Stimulated activated CD4-positive, alpha-beta T cell treated with anti-CD3 and anti-CD28 coated beads, Interleukin-1b, Interleukin-23, amount 100 ng/mL, for 48 hours (primary cell): ENCODE measurements at places on chromosomes 6 and 20.

DNA sequence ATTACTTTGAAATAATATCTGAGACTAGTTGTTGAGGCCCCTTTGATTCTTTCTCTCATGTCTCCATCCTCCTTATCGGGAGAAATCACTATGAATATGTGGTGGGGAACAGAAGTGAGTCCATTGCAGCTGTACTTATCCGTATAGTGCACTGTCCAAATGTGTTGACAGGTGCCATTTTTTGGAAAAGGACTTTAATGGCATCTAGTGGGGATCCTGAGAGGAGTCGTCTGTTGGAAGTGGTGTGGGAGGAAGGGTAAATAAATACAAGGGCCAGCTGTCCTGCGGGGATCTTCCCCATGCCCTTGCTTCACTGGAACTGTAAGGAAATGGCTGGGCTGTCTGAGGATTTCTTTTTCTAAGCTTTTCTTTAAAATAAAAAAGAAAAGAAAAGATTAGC is 19.4 kb downstream of the TPX2 start:
- no peak for DNase-seq

GRCh38 chr6:117169781-117170281 is 95.5 kb upstream of the VGLL2 start:
- DNase-seq, result no peak

DNA sequence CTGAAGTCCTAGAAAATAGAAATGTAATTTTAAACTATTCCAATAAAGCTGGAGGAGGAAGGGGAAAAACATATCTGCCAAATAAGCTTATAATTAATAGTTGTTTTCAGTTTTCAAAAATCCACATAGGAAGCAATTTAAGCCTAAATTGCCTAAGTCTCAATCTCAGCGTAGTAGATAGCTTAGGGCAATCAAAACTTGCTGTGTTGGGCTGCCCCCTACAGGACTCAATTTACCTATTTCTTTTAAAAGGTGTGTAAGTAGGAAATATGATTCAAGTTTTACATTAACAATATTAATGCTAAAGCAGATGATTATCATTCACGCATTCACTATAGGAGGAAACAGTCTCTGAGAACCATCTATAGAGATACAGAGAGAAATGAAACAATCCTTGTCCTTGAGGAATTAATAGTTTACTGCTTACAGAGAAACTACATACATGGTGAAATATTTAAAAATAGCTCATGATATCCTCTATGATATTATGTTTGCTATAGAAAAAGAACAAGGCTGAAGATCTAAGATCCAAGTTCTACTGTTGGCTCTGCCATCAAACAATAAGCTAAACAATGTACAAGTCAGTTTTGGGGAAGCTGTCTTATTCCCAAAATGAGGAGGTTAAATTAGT is 102.1 kb downstream of the ATG5 start:
- DNase-seq, result peak; percentile 69

GRCh38 chr6:45049188-45049843 is 278.8 kb upstream of the RUNX2 start:
- DNase-seq, result no peak

DNA sequence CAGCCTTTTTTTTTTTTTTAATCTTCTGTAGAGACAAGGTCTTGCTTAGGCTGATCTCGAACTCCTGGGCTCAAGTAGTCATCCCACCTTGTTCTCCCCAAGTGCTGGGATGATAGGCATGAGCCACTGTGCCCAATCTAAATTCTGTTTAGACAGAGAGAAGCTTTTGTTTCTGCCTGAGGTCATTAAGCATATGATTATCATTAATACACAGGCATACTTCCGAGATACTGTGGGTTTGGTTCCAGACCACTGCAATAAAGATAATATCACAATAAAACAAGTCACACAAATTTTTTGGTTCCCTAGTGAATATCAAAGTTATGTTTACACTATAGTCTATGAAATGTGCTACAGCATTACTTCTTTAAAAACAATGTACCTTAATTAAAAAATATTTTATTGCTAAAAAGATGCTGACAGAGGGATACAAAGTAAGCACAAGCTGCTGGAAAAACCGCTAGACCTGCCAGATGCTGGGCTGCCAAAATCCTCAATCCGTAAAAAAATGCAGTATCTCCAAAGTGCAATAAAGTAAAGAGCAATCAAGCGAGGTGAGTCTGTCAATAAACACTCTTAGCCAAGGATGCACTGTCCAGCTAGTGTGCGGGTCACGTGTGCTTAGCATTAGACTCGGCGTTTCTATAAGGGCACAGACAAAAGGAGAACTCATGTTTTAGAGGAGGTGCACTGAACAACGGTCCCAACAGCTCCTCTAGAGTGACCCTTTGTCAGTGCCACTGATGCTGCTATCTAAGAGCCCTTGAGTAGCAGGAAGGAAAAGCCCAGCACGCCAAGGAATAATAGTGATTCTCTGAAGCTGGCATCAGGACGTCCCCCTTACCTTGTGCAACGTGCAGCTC is 16.1 kb downstream of the TXNDC5 start:
- DNase-seq, result no peak

- no peak for DNase-seq
These were observed 4.1 kb upstream of the SPAG4 start for GRCh38 chr20:35611482-35611881.

DNA sequence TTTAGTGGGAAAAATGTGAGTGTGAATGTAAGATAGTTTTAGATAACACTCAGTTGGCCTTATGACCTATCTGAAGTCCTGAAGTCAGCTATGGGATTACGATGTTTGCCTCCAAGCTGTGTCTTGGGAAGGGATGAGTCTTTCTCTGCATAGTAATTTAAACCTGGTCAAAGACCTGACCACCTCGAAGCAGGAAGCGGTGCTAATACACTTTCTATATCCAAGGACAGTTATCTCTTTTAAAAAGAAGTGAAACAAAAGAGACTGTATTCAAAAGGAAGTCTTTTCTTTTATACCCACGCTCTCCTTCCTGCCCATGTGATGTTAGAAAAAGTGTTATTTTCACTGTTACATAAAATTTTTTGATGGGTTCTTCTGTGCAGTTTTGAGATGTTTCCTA is 94.9 kb downstream of the JARID2 start:
- DNase-seq, result no peak

- DNase-seq, result no peak
These were observed 538.7 kb upstream of the POU3F2 start for GRCh38 chr6:98295515-98296175.

DNA sequence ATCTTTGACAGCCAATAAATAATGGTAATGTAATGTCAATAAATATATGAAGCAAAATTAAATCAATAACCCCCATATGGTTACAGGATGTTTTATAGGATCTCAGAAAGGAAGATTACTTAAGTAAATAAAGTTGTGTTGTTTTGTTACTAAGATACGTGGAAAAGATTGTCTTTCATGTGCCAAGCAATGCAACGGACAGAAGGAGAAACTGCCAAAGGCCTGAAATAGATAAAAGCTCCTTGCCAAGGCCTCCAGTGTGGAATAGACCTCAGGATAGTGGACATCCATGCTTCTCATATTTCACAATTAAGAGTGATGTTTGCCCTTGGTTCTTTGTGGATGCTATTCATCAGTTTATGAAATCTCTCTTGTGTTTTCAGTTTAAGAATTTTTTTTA is 16.4 kb upstream of the FNDC1 start:
- DNase-seq, result no peak

GRCh38 chr20:53839423-53840176 is 230.8 kb downstream of the BCAS1 start:
- peak; percentile 43 for DNase-seq

DNA sequence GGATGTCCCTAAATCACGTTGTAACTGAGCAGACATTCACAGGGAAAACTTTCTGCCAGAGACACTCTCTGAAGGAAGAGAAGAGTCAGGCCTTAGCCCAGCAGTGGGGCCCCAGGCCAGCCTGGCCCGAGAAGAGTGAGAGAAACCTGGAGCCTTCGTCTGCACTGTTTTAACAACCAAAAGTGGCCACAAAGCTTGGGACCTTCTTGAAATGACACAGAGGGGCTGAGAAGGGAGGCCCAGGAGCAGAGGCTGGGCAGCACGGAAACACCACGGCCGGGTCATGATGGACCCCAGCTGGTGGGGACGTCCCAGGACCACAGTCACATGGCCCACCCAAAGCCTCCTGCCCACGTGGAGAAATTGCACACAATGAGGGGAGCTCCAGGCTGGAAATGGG is 126.8 kb upstream of the THBS2 start:
- no peak for DNase-seq

DNA sequence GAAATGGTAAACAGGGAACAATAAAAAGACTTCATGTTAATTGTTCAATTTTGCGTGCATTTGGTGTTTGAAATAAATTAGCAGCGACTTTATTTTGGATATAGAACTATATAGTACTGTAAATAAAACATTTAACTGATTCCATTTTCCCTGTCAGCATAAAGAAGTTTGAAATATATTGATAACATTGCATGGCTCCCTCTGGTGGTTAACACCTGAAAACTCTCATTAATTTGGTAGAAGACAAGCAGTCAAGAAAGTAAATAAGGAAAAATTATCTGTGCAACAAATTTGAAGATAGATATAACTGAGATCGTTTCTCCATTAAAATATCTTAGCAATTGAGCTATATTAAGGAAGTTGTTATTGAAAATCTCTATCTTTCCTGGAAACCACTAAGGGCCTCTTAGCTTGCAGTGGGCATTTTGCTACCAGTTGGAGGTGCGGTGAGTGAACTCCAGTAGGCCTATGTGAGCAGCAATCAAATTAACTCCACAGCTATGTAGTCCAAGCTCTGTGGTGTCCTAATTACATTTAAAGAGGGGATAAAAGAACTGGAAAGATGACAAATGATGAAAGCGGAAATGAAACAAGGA is 435.7 kb upstream of the FKBP1C start:
- no peak for DNase-seq

DNA sequence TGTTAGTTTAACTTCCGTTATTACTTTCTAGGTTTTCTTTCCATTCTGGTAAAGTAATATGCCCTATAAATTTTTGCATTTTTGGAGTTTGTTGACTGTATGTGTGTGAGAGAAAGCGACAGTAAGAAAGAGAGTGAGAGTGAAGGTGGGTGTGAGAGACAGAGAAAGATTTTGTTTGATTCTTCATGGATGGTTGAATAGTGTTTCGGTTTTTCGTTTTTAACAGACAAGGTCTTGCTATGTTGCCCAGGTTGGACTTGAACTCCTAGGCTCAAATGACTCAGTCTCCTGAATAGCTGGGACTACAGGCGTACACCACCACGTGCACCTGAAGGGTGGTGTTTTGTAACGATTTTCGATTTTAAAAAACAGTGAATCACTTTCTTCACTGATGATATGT is 329.1 kb upstream of the RUNX2 start:
- DNase-seq, result no peak

DNA sequence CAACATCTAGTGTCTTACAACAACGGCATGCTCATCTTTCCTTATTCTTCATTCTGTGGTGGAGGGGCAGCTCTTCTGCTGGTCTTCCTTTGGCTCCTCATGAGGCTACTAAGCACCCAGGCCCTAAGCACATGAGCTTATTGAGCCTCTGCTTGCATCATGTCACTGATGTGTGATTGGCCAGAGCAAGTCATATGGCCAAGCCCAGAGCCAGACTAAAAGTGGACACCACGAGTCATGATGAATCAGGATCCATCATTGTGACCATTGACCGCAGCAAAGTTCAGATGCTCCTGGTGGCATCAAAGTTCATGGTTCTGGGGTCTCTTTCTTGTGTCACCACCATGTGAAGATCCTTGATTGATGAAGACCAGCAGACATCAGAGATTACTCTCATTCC is 192.0 kb upstream of the FOXA2 start:
- DNase-seq, result no peak

DNA sequence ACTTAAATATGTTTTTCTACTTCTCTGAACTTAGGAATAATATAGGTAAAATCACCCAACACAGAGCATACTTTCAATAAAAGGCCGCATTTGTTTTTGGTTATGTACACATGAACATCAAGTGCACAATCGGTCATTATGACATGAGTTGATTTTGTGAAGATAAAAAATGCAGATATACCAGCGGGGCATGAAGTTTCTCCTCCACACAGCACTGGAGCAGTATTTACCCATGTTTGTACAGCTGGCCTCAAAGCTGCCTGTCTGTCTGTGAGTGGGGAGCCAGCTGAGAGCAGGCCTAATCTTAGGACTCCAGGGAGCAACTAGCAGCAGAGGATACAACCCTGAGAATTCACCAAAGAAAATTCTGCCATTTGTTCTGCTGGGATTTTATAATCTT is 206.5 kb downstream of the TPBG start:
- no peak for DNase-seq

DNA sequence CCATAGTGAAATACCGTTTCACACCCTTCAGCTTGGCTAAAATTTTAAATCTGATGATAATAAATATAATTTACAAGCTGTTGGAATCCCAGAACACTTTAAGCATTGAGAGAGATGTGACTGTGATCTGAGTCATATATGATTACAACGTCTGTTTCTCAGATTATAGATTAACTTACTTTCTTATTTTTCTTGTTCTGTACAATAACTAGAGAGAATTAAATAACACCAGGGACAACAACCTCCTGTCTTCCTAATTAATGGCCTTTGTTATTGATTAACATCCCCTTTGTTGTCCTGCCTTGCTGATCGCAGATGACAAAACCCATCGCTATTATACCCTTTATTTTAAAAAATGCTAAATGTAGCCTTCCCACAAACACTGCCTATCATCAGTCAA is 87.8 kb upstream of the EZR start:
- DNase-seq, result no peak

DNA sequence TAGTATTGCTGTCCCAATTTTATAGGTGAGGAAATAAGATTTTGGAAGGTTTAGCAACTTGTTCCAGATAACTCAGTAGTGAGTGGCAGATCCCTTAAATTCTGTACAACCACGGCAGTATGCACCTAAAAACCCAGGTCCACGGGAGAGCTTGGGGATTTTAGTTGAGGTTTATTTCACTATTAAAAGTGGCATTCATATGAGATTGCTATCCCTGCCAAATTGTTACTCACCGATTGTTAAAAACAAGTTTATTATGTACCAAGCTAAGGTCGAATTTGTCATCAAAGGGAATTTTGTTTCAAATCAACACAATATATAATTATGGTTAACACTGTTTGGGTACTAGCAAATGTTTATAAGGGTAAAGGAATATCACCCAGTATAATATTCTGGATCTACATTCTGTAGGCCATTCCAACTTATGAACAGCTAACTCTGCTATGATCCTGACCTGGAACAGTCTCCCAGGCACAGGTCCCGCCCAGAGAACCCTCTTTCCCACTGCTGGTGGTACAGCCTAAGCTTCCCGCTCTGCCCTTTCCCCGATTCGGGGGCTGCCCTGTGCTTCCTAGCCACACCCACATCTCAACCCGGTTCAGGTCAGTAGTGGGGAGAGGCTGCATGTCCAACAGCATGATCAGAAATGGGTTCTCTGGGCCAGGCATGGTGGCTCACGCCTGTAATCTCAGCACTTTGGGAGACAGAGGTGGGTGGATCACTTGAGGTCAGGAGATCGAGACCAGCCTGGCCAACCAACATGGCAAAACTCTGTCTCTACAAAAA is 24.9 kb downstream of the GPLD1 start:
- no peak for DNase-seq

GRCh38 chr20:48678421-48678820 is 149.4 kb downstream of the PREX1 start:
- DNase-seq, result no peak

GRCh38 chr6:170366248-170366960 is 59.8 kb downstream of the FAM120B start:
- no peak for DNase-seq
